CD14-positive monocyte (primary cell): ENCODE measurements at places on chromosomes 6 and 20.

DNA sequence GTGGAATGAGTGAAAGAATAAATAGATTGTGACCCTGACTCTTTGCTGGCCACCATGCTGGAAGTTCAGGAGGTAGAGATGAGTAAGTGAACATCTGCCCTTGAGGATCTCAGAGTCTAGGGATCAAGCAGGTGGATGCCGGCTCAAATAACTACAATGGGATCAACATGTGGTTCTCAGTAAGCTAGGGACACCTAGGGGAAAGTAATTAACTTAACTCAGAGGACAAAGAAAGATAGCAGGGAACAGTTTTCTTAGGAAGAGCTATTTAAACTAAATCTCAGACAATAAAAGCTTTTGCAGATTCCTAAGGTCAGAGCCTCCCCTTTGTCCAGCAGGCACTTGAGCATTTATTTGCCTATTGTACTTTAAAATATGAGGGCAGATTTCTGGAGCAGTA is 29.1 kb downstream of the SLC13A3 start:
- no peak for DNase-seq

DNA sequence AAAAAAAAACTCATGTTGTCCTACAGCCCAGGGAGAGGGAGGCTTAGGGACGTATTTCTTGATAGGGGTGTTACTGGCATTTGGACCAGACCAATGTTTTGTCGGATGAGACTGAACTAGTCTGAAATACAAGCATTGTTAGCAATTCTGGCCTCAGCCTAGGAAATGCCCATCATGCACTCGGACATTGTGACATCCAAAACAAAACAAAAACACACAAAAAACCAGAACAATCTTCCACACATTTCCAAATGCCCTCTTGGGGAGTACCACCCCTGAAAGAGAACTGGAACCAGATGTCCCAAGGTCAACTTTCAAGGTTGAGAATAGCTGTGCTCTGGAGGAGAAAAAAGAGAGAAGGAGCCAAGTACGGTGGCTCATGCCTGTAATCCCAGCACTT is 299.1 kb upstream of the JARID2 start:
- peak; percentile 70 for DNase-seq

GRCh38 chr20:33450867-33451266 is 7.3 kb upstream of the SNTA1 start:
- DNase-seq, result no peak

- DNase-seq, result peak; percentile 39
These were observed 16.5 kb upstream of the HLA-A start for GRCh38 chr6:29925727-29926412.

DNA sequence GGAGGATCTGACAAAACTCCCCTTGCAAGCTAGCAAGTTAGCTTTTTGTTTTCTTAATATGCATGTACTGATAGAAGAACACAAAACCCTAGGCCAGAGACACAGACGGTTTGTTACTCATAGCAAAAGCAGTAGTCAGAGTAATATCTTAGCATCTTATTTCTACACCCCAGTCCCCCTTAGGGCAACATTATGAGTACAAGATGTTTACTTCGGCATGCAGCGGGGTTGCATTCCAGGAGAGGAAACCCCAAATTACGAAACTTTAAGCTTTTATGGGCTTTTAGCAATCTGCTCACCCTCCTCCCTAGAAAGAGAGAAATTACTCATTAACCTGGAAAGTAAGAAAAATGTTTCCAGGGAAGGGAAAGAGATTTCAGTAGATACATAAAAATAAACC is 1286.9 kb downstream of the EPHA7 start:
- no peak for DNase-seq

- DNase-seq, result no peak
These were observed 8.7 kb downstream of the SLC2A4RG start for GRCh38 chr20:63748070-63748933.

DNA sequence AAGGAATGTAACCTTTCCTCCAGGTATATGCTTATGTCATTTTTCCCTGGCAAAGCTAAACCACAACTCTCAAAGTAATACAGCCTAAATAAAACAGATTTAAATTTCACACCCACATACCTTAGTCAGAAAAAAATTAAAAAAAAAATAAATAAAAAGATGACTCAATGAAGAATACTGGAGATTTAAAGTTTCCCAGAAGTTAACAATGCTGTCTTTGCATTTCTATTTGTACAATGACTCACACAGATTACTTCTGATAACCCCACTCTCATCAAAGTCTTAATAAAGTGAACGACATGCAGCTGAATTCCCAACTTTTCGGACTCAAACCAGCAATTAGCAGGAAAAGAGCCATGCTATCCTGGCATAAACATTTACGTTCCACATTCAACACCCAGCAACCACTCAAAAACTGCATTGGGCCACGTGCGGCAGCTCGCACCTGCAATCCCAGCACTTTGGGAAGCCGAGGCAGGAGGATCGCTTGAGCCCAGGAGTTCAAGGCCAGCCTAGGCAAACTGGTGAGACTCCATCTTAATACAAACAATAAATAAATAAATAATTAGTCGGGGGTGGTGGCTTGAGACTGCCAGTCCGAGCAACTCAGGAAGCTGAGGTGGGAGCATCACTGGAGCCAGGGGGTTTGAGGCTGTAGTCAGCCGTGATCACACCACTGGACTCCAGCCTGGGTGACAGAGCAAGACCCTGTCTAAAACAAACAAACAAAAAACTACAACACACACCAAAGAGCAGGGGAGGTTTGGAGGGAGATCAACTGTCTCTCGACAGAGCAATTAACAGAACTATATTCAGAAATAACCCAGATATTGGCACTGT is 130.5 kb downstream of the WDR27 start:
- DNase-seq, result no peak

- DNase-seq, result peak; percentile 3
These were observed 28.2 kb downstream of the CGA start for GRCh38 chr6:87066449-87067333.

- no peak for DNase-seq
These were observed 51.0 kb downstream of the ABHD12 start for GRCh38 chr20:25339608-25340007.

DNA sequence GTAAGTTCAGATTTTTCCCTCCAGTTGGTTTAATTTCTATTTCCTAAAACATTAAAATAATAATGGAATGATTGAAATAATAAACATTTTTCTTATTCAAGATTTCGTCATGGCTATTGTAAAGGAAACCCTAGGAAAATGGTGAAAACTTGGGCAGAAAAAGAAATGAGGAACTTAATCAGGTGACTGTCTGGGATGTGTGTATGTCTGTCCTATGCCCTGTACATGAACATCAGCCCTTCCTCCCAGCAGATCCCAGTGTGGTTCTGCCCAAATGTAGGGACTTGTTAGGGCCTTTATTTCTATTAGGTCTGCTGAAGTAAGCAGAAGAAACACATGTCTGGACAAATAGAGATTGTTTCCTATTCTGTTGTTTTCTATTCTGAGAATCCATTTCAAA is 13.1 kb downstream of the RIOK1 start:
- DNase-seq, result peak; percentile 58

DNA sequence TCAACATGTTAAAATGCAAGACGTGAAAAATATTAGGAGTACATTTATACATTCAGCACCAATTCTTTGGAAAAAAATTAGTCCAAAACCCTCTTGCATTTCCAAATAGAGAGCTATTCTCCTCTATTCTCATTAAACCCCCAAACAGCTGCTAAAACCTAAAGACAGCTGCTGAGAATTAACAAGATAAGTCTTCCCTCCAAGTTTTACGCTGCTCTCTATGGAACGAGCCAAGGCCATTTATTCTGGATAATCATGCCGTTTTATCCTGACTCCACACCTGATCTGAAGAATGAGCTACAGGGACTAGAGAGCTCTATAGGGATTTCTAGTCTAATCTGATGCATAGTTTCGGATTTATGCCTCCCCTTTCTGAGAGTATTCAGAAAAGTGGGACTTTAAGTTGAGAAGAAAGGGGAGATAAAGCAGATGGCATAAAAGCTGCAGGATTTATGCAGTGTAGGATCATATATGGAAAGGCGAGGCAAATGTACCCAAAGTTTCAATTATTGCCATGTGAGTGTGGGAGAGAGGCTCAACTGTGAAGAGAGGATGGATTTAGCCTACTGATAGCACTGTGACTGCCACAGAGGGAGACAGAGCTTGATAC is 64.7 kb upstream of the HS3ST5 start:
- DNase-seq, result no peak

- no peak for DNase-seq
These were observed 2.2 kb upstream of the TFAP2A start for GRCh38 chr6:10416863-10417641.

DNA sequence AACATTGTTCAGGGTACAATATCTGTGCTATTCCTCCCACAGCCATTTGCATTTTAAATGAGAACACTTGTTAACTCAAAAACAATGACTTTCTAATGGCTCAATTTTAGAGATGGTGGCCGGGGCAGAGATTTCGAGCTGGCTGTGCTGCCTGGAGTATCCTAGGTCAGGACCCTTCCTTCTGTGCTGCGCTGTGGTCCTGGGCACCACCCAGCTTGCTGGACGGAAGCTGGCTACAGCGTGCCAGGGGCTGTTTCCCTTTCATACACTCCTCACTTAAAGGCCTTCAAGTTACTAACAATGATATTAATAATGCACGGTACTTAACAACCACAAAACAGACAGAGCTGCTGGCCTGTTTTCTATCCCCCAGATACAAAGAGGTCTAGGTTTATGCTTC is 194.4 kb upstream of the CST7 start:
- no peak for DNase-seq

- no peak for DNase-seq
These were observed 18.9 kb upstream of the ROS1 start for GRCh38 chr6:117444600-117444999.

DNA sequence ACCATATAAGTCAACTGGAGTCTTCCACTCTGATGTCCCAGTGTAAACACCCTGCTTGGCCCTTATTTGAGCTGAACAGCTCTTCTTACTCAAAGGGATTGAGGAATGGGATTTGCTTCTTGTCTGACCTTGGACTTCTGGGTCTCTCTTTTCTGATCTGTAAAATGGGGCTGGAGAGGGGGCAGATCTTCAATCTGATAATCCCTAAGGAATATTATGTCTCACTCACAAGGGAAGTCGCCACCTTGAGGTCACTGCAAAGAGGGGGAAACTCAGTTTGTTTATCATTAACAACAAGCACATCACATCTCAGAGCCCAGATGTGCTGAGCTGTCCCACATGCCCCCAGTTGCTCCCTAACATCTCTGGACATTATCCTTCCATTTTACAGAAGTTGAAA is 15.1 kb downstream of the KCNS1 start:
- no peak for DNase-seq

DNA sequence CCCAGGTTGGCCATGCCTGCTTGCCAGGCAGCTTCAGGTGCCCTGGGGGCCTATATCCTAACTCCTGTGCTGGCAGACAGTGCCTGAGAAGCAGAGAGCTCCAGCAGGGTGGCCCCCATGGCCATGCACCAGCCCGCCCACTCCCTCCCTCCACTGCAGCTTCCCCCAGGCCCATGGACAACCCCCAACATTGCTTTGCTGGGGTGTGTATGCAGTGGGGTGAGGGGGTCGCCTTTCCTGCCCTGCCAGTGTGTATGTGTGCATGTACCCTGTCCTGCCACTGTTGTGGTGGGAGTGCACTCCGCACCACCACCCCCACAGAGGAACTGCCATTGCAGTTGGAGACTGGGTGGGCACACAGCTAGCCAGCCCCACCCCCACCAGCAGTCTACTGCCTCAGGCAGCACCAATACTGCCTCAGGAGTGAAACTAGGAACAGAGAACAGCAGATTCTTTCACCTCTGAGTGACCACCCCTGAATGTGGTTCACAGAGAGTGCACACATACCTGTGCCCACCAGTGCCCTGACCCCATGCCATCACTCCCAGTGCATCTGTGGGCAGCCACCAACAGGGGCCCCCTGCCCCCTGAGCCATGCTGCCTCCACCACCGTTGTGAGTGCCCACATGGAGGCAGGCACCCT is 151.1 kb downstream of the LRRC1 start:
- DNase-seq, result no peak

DNA sequence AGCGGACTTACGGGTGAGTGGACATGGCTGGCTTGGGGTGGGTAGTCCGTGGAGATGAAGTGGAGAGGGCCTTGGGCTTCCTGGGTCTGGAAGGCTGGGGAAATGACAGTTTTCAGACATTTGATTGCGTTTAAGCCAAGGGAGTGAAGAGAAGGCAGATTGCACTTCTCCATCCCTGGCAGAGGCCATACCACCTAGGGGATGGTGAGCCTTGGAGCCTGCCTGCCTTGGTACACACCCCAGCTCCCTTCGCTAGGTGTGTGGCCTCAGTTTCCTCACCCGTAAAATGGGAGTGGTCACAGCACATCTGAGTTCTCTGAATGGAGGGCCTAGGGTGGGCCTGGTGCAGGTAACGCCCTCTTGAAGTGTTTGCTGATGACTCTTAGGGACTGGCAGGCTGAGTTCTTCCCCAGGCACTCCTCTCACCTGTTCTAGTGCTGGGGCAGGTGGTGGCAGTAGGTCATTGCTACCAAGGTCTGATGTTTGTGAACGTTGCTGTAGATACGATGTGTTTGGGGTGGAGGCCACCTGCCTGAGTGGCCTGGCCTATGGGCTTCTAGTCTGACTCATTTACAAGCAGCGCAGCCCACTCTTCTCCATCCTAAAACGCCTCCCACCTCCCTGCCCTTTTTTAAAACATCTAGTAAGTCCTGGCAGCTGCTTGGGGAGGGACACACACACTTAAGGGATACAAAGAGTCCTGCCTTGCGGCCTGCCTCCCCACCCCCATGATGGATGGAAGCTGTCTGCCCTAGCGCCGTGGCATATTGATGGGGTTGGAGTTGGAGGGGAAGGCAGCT is 2.3 kb downstream of the RBM38 start:
- no peak for DNase-seq

DNA sequence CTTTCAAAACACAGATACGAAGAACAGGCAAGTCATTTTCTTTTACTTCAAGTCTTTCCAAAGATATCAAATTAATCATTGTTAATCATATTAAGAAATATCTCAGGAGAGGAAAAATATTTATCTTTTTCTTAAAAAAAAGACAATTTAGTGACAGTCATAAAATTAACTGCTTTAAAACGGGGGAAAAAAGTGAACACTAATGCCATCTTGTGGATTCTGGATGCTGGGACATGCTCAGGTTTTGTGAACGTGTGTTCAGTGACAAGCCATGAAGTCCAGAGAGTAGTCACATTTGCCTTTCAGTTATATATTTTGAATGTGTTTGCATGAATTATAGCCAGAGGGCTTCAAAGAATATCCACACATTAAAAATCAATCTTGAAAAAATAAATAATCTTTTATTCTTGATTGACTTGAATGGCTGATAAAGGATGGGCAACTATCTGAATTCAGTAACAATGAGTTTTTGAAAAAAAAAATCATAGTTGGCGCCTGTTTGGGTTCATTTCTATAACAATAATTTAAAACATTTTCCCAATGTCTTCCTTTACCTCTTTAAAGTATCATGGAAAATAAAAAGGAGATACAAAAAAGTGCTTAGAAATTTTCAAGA is 74.7 kb upstream of the NOX3 start:
- peak; percentile 23 for DNase-seq

GRCh38 chr6:139161817-139162284 is 27.0 kb downstream of the HECA start:
- DNase-seq, result no peak

- DNase-seq, result no peak
These were observed 138.9 kb downstream of the TENT5A start for GRCh38 chr6:81613606-81614005.
